ENCODE measurements at places on chromosomes 5 and 9.

DNA sequence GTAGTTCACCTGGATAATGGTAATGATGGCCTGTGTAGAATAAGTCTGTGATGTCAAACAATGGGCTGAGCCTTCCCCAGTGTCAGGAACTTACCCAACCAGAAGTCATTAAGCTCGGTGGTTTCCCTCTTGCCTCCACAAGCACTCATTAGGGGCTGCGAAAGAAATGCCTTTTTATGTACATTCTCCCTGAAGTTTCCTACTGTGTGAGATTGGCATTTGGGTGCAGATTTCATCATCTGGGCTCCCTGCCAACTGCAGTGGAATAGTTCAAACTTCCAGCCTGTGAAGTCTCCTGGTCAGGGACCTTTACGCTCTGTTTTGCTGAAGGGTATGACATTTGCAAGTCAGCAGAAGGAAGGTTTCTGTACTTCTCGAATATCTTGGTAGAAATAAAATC lies 41.6 kb upstream of the TMEM215 start:
- no peak for DNase-seq

DNA sequence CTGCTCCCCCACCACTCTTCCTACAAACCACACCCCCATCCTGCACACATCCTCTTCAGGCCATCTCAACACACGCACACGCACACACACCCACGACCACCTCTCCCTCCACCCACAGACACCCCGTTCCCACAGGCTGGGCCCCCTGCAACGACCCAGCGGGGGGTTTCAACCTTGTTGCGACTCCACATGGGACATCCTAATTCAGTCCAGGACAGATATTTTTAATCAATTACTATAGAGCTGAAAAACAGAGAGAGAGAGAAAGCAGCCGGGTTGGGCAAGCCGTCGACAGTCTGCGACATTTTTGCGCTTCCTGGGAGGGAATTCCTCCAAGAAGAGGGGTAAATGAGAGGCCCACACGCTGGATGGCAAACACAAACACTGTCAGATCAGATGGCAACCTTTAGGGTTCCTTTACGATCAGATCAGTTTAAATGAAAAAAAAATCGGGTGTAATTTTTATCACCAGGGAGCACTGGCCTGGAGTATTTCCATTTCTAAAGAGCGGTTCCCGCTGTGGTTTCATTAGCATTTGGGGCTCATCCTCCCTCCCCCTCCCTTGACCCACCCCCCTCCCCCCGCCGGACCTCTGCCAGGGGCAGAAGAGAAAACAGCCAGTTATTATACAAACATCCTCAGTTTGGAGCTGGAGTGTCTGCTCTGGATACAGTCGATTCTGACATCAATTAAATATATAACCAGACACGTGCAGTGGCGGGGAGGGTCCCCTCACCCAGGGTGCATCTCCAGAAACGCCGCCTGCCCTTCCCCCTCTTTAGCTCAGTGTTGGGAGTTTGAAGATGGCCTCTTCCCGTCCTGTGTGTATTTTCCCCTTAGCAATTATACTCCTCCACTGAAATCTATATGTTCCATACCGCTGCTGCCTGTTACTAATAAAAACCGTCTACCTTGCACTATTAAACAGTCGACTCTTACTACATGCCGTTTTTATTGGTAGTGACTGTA lies 2.3 kb upstream of the IRX2 start:
- DNase-seq, result no peak

DNA sequence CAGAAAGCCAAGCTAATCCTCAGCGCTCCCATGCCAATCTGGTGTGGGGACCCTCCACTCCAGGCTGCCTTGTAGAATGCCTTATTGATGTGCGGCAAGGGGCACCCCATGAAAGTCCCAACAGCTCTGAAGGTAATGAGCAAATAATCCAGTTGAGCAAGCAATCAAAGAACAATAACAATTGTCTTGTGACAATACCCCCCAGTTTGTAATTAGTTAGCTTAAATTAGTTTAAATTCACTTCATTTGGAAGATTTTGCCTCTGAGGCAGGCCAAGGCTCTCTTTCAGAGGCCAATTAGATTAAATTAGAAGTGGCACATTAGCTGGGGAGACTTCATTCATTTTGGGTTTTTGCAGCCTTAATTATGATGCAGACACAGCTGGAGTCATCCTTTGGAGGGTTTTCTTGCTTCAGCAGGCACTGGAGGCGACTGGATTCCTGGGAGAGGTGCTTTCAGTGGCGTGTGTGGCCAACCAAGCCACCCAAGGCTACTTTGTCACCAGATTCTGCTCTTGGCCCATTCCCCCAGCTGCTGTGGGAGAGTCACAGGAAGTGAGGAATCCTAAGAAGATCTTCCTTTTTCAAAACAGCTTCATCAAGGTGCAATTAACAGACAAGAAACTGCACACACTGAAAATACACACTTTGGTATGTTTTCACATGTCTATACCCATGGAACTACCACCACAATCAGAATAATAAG lies 17.9 kb upstream of the FBP1 start:
- no peak for DNase-seq

- no peak for DNase-seq
Observed at GRCh38 chr5:65100911-65101631, 332.3 kb downstream of the CWC27 start.

GRCh38 chr5:91061946-91062562 lies 321.1 kb downstream of the ARRDC3 start:
- no peak for DNase-seq

DNA sequence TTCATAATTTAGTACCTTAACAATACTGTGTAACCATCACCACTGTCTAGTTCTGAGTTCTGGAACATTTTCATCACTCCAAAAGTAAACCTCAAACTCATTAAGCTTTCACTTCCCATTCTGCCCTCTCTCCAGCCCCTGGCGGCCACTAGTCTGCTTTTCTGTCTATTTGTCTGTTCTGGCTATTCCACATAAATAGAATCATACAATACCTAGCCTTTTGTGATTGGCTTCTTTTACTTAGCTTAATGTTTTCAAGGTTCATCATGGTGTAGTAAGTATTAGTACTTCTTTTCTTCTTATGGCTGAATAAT lies 138.7 kb downstream of the RAPGEF6 start:
- DNase-seq, result no peak

- DNase-seq, result no peak
Observed at GRCh38 chr5:1923766-1924165, 41.0 kb upstream of the IRX4 start.

GRCh38 chr9:116900543-116900942 lies 213.4 kb downstream of the TRIM32 start:
- no peak for DNase-seq

DNA sequence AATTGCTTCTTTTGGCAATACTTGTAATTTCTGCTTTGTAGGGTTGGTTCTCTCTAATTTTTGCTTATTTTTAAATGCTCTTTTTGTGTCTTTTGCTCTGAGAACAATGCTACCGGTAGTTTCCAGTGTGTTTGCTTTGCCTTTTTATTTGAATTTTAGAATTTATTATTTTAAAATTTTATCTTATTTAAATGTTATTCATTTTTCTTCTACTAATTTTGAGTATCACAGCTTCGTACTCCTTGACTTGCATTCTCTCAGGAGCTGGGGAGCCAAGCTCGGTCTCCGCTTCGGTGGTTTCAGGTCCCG lies 45.9 kb downstream of the ANXA2R start:
- DNase-seq, result no peak

DNA sequence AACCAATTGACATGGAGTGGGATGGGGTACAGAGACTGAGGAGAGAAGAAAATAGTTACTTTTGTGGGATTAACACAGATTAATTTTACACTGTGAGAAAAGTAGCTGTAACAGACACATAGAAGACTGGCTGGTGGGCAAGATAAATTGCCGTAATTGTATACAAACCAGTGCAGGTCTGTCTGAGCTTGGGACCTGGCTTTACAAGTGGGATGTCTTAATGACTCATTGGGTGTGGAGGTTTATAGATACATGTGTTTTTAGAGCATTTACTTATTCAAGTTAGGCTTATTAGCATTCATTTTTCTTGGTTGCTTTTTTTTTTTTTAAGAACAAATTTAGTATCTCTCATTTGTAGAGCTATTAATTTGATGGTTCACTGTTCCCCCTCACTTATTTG lies 37.5 kb downstream of the SLC44A1 start:
- DNase-seq, result no peak

DNA sequence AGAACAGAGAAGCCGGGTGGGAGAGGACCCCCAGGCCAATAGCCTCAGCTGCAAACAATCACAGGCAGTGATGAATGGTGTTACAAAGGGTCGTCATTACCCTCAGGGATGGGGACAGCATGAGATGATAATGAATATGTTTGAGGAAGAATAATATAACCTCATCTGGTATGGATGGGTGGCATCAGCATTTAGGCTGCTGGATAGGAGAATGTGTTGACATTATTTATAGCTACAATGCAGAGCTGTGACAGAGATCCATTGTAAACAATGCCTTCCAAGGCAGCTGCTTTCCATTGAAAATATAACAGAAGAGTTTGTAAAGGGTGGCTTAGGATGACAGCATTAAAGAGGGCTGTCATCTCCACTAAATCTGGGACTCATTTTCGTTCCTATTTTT lies 365.5 kb downstream of the KCNN2 start:
- DNase-seq, result no peak

GRCh38 chr5:105034401-105034763 lies 1471.8 kb upstream of the NUDT12 start:
- DNase-seq, result no peak

DNA sequence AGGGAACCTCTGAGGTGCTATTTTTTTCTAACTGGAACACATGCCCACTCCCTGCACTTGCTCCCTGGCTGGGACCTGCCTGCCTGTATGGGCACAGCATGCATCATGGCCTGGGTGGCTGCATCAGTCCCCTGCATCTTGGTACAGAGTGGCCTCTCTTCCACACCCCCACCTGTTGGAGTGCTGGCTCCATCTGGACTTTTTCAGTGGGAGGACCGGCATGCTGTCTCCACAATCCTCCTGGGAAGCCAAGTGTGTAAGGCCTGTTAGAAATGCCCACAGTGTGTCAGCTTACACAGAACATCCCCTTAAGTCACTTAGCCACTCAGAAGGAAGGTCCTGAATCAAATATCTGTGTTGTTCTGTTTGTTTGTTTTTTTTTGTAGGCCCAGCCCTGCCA lies 102.9 kb downstream of the MARCHF3 start:
- DNase-seq, result no peak

DNA sequence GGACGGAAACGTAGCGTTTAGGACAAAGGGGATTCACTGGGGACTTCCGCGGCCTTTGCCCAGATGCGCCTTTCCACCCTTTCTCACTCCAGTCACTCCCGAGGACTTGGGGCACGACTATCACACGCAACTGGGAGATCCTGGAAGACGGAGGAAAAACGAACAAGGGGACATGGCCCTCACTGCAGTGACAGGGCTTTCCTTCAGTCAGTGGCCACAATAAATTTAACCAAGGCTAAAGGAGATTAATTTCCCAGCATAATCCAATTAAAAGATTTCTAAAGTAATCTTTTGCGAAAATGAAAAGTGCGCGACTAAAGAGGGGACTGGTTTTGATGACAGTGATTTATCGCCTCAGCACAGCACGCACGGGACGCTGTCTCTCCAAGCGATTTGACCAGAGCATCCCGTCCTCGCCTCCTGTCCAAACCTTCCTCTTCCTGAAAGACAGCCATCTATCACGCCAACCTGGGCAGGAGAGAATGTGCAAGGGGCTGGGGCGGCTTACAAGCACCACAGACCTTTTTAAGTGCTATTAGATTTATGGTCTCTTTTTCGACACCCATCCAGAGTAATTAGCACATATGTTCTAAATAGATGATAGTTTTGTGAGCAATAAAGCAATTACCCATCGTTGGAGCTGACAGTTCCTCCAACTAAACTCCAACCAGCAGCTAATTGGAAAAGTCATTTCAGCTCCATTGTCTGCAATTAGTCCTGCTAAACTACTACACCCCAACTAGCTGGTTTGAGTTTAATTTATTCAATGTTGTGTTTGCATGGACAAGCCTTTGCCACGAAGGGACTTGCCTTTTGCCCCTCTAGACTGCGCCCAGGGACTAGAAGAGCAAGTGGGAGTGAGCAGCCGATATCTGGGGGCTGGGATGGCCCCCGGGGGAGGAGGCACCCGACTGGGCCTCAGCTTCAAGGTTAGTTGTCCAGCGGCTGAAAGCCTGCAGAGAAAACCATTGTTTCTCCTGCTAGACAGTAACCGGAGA lies 7.4 kb downstream of the NR2F1-AS1 start:
- DNase-seq, result no peak

DNA sequence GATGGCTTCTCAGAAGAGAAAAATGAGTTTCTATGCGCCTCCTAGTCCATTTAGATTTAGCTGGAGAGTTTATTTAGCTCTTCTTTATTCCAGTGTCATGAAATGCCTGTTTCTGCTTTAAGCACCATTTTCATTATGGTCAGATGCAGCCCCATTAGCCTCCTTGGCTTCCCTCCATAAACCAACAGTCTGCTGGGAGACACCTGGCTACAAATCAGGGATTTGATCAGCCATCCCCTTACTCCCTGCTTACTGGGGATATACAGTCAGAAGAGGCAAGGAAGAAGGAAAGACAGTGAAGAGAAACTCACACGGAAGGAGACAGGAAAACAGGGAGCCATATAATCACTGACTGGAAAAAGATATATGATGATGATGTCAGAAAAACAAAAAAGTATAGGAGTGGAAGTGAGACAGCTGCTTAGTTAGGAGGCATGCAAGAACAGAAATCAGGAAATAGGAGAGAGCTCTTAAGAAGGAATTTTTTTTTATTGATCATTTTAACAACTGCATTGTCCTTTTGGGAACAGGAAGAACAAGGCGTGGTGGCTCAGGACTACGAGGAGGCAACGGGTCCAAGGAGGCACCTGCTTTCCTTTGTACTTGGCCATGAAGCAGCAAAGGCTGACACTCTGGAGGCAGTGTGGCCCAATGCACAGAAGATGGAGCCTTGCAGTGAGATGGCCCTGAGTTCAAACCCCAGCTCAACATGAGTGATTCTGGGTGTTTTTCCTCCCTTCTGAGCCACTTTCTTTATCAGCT lies 56.1 kb downstream of the MED27 start:
- no peak for DNase-seq

- peak; percentile 28 for DNase-seq
Observed at GRCh38 chr9:128124873-128125579, 2.5 kb downstream of the PTGES2 start.

GRCh38 chr5:74665273-74665672 lies 19.8 kb upstream of the HEXB start:
- DNase-seq, result no peak

- DNase-seq, result peak; percentile 94
Observed at GRCh38 chr5:139670369-139671095, 22.4 kb downstream of the CXXC5 start.

DNA sequence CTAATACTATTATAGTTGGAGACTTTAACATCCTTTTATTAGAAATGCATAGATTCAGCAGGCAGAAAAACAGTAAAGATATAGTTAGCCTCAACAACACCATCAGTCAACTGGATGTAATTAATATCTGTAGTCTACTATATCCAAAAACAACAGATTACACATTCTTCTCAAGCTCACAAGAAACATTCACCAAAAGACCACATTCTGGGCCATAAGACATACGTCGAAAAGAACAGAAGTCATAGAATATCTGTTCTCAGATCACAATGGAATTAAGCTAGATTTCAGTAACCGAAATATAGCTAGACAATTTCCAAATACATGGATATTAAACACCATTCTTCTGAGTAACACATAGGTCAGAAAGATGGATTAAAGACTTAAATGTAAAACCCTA lies 336.6 kb upstream of the RPS23 start:
- no peak for DNase-seq

GRCh38 chr5:150046031-150046430 lies 40.3 kb downstream of the CSF1R start:
- no peak for DNase-seq

Measured in GF-D8 (cell line).